Activated T-helper 2 cell treated with anti-CD3 and anti-CD28 coated beads, Interferon-gamma antibody, Interleukin-2, Interleukin-4, amounts not matched to agents 10 μg/mL and 5 μg/mL and 100 μg/mL, durations not matched to agents 14 hours and 24 hours and 36 hours (primary cell): ENCODE measurements at places on chromosomes 5 and 9.

GRCh38 chr5:142461028-142461590 is 136.3 kb upstream of the SPRY4 start:
- H3K36me3 ChIP-seq, result no peaks in the 10 kb centered on the region
- H3K4me1 ChIP-seq, result peaks cover 1% of the 10 kb centered on the region
- H3K27ac ChIP-seq, result no peak overlapping the region
- no peak overlapping the region for H3K4me3 ChIP-seq

- H3K4me3 ChIP-seq, result no peak overlapping the region
- H3K4me1 ChIP-seq, result no peaks in the 10 kb centered on the region
- H3K27me3 ChIP-seq, result no peaks in the 10 kb centered on the region
- no peak for DNase-seq
- H3K36me3 ChIP-seq, result no peaks in the 10 kb centered on the region
- H3K27ac ChIP-seq, result no peak overlapping the region
Measured at GRCh38 chr5:179318221-179318955, 26.9 kb downstream of the ADAMTS2 start.

DNA sequence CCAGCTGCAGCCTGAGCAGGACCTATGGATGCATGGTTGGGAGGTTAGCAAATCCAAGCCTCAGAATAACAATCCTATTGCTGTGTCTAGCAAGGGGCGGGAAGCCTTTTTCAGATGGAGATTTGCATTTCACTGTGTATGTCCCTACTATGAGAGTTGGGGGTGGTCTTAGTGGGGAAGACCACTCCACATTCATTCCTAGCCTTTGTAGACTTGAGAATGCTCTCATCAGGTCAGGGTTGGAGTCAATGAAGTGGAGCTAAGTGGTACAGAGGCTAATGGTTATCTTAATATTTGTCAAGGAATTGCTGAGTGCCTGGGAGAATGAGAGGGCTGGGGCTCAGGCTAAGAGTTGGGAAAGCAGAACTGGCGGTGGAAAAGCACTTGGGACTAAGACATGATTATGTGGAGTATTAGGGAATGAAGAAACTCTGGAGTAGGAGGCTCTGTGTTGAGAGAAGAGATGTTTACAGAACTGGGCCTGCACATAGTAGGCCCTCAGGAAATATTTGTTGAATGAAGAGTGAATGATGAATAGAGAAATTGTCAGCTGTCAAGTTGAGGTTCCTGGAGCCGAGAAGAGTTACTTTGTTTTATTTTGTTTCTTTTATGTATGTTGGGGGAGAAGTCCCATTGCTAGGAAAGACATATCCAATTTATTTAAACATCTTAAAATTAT is 175.5 kb upstream of the SPRY4 start:
- DNase-seq, result no peak
- H3K27me3 ChIP-seq, result peaks cover 6% of the 10 kb centered on the region
- peaks cover 6% of the 10 kb centered on the region for H3K4me1 ChIP-seq
- H3K36me3 ChIP-seq, result no peaks in the 10 kb centered on the region
- no peak overlapping the region for H3K4me3 ChIP-seq

- H3K36me3 ChIP-seq, result no peaks in the 10 kb centered on the region
- H3K4me3 ChIP-seq, result no peak overlapping the region
- H3K4me1 ChIP-seq, result no peaks in the 10 kb centered on the region
- no peak for DNase-seq
- no peaks in the 10 kb centered on the region for H3K27me3 ChIP-seq
Measured at GRCh38 chr5:9789777-9790176, 159.6 kb upstream of the TAS2R1 start.

DNA sequence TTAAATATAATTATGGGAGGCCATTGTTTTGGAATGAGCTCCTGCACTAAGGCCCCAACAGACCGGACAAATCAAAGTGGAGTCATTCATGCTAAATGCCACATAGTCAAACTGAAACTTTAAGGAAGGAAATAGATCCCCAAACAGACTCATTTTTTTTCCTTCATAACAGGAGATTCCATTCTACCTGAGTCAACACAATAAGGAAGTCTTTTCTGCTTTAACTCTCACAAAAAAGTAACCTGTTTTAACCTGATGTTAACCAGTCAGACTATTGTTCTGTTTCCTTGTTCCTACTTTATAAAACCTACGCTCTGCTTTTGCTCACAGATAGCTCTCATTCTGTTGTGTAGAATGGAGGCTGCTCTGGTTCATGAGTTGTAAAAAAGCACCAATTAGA is 234.9 kb downstream of the YTHDC2 start:
- no peaks in the 10 kb centered on the region for H3K27me3 ChIP-seq
- DNase-seq, result no peak
- H3K36me3 ChIP-seq, result no peaks in the 10 kb centered on the region

DNA sequence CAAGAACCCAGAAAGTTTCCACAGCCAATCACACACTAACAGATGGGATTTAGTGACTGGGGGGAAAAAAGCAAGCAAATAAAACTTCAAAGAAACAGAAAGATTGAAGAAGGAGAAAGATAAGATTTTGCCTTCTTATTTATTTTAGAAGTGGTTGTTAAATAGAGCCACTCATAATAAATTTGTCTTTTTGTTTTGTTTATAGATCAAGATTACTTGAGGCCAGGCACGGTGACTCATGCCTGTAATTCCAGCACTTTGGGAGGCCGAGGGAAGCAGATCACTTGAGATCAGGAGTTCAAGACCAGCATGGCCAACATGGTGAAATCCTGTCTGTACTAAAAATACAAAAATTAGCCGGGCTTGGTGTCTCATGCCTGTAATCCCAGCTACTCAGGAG is 94.9 kb upstream of the RANBP3L start:
- H3K27ac ChIP-seq, result no peak overlapping the region
- H3K4me3 ChIP-seq, result no peak overlapping the region
- no peaks in the 10 kb centered on the region for H3K36me3 ChIP-seq

GRCh38 chr5:165673499-165673898 is 2168.1 kb downstream of the MAT2B start:
- DNase-seq, result no peak
- no peaks in the 10 kb centered on the region for H3K4me1 ChIP-seq
- H3K27me3 ChIP-seq, result no peaks in the 10 kb centered on the region
- H3K4me3 ChIP-seq, result no peak overlapping the region
- H3K36me3 ChIP-seq, result no peaks in the 10 kb centered on the region

DNA sequence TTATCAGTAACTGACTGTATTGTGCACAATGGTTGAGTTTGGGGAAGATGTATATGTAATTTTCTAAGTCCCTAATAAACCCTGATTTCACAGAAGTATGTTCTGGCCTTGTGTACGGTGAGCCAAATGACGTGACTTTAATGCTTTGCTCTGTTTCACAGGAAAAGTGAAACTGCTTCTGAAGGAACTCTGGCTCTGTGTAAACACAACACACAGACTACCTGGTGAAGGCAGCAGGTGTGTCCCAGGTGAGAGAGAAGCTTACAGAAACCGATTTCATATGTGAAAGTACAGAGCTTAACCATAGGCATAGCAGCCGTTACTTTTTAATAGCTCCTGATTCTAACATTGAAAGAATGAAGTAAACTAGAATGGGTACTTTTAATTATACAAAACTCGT is 31.9 kb downstream of the ICE1 start:
- H3K4me3 ChIP-seq, result no peak overlapping the region
- no peak for DNase-seq
- no peaks in the 10 kb centered on the region for H3K27me3 ChIP-seq

- no peaks in the 10 kb centered on the region for H3K27me3 ChIP-seq
- H3K36me3 ChIP-seq, result no peaks in the 10 kb centered on the region
- H3K4me1 ChIP-seq, result no peaks in the 10 kb centered on the region
Measured at GRCh38 chr5:153404747-153405146, 85.7 kb upstream of the GRIA1 start.

DNA sequence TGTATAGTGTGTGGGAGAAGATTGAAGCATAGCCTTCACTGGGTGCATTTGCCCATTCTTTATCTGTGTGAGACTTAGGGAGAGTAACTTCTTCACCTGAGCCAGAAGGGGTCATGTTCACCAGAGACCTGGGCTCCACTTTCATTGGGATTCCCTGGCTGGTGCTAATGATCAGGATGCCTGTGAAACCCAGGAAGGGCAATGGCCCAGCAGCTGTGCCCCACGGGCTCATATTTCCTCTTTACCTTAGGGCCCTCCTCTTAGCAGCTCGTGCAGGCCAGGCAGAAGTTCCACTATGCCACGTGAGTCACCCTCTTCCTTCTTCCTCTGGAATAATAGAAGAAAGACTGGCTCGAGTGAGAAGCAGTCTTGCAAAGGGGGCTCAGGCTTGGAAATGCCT is 5.0 kb downstream of the PPARGC1B start:
- no peak for DNase-seq
- peaks cover 11% of the 10 kb centered on the region for H3K27me3 ChIP-seq
- H3K36me3 ChIP-seq, result no peaks in the 10 kb centered on the region
- H3K27ac ChIP-seq, result no peak overlapping the region
- H3K4me3 ChIP-seq, result no peak overlapping the region

- peaks cover 51% of the 10 kb centered on the region for H3K4me1 ChIP-seq
- H3K4me3 ChIP-seq, result no peak overlapping the region
- peaks cover 68% of the 10 kb centered on the region for H3K36me3 ChIP-seq
- peak overlapping the region; percentile 52 for H3K27ac ChIP-seq
- no peak for DNase-seq
Measured at GRCh38 chr5:100832252-100833230, 70.5 kb downstream of the ST8SIA4 start.

GRCh38 chr5:173671121-173671949 is 54.9 kb upstream of the BOD1 start:
- H3K27me3 ChIP-seq, result no peaks in the 10 kb centered on the region
- no peak for DNase-seq
- H3K36me3 ChIP-seq, result no peaks in the 10 kb centered on the region
- peaks cover 5% of the 10 kb centered on the region for H3K4me1 ChIP-seq
- H3K4me3 ChIP-seq, result no peak overlapping the region

GRCh38 chr5:42522783-42523182 is 99.5 kb downstream of the GHR start:
- H3K4me1 ChIP-seq, result no peaks in the 10 kb centered on the region
- peaks cover 2% of the 10 kb centered on the region for H3K27me3 ChIP-seq
- no peak overlapping the region for H3K4me3 ChIP-seq
- DNase-seq, result no peak
- H3K27ac ChIP-seq, result no peak overlapping the region

DNA sequence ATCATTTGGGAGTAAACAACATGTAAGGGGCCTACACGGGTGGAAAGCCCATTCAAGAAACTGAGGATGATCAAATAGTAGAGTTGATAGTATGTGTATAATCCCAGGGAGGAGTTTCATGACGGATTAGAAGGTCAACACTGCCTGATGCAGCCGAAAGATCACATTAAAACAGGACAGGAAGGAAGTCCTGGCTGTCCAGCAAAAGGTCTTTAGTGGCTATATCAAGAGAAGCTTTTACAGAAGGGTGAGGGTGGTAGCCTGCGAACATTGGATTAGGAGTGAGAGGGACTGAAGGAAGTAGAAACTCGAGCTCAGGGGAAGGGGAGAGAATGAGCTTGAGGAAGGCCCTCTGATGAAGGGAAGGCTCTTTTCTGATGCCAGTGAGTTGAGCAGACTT is 36.0 kb downstream of the DOCK8 start:
- H3K36me3 ChIP-seq, result peaks cover 10% of the 10 kb centered on the region
- H3K4me3 ChIP-seq, result no peak overlapping the region
- DNase-seq, result no peak
- no peak overlapping the region for H3K27ac ChIP-seq

DNA sequence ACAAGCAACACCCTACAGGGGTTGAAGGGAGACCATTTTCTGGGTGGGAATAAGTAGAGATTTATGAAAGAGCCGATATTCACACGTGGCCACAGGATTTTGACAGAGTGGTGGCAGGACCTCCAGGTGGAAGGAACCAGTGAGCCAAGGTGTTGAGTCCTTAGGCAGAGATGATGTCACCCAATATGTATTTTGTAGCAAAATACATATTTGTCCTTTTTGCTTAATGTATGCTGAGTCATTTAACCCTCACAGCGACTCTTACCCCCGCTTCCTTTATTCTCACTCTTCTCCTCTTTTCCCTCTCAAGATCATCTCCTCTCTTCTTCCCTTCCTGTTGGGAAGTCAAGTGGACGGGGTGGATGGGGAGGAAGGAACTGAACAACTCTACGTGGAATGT is 215.7 kb upstream of the S1PR3 start:
- DNase-seq, result no peak
- H3K4me1 ChIP-seq, result peaks cover 4% of the 10 kb centered on the region
- H3K27me3 ChIP-seq, result peaks cover 19% of the 10 kb centered on the region

GRCh38 chr5:151251621-151252020 is 1.4 kb upstream of the GM2A start:
- peaks cover 12% of the 10 kb centered on the region for H3K36me3 ChIP-seq
- no peak for DNase-seq
- peak overlapping the region; percentile 84 for H3K27ac ChIP-seq
- H3K27me3 ChIP-seq, result no peaks in the 10 kb centered on the region

DNA sequence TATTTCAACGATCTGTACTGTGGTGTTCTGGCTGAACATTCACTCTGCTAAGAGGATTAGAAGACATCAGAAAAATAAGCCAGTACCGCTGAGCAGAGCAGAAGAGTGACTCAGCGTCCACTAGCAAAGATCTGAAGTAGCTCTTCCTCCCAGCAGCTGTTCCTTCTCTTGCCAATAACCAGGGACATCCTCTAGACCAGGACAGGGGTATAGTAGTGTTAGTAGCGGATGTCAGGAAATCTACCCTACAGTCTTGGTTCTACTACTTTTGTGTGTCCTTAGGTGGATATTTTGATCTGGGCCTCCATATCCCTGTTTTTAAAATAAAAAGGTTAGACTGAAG is 103.6 kb downstream of the TSSK1B start:
- H3K27ac ChIP-seq, result no peak overlapping the region
- no peaks in the 10 kb centered on the region for H3K36me3 ChIP-seq
- peaks cover 21% of the 10 kb centered on the region for H3K4me1 ChIP-seq
- peaks cover 11% of the 10 kb centered on the region for H3K27me3 ChIP-seq

GRCh38 chr9:107805201-107805600 is 315.6 kb upstream of the KLF4 start:
- no peak overlapping the region for H3K27ac ChIP-seq
- no peak overlapping the region for H3K4me3 ChIP-seq
- H3K4me1 ChIP-seq, result no peaks in the 10 kb centered on the region
- DNase-seq, result no peak

DNA sequence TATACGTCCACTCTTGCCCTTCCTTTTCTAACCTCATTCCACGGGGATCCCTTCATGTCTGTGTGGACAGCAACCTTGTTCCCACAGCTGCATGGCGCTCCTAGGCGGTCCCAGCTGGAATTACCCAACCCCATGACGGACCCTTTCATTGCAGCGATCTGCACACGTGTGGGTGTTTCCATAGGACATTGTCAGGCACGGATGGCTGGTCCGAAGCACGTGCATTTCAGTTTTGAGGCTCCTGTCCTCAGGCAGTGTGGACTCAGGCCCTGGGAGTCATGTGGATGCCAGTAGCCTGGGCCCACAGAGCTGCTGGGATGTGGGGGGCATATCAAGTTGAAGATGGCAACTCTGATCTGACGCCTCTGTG is 15.0 kb downstream of the CARD19 start:
- peaks cover 38% of the 10 kb centered on the region for H3K36me3 ChIP-seq
- no peak overlapping the region for H3K27ac ChIP-seq
- H3K4me1 ChIP-seq, result peaks cover 34% of the 10 kb centered on the region
- DNase-seq, result no peak
- H3K4me3 ChIP-seq, result no peak overlapping the region

- H3K27ac ChIP-seq, result no peak overlapping the region
- H3K27me3 ChIP-seq, result peaks cover 7% of the 10 kb centered on the region
- no peaks in the 10 kb centered on the region for H3K4me1 ChIP-seq
- no peak for DNase-seq
- H3K36me3 ChIP-seq, result no peaks in the 10 kb centered on the region
Measured at GRCh38 chr5:39519566-39520231, 94.9 kb upstream of the DAB2 start.

- H3K36me3 ChIP-seq, result no peaks in the 10 kb centered on the region
- H3K4me1 ChIP-seq, result no peaks in the 10 kb centered on the region
Measured at GRCh38 chr5:73369278-73369677, 79.3 kb downstream of the FOXD1 start.

- no peaks in the 10 kb centered on the region for H3K36me3 ChIP-seq
- no peak overlapping the region for H3K4me3 ChIP-seq
- DNase-seq, result no peak
Measured at GRCh38 chr5:33721491-33722200, 170.1 kb downstream of the ADAMTS12 start.
